ENCODE measurements at places on chromosomes 16 and 17.

- DNase-seq = no peak
Observed at GRCh38 chr17:29031488-29031887, 11.5 kb upstream of the PIPOX start.

DNA sequence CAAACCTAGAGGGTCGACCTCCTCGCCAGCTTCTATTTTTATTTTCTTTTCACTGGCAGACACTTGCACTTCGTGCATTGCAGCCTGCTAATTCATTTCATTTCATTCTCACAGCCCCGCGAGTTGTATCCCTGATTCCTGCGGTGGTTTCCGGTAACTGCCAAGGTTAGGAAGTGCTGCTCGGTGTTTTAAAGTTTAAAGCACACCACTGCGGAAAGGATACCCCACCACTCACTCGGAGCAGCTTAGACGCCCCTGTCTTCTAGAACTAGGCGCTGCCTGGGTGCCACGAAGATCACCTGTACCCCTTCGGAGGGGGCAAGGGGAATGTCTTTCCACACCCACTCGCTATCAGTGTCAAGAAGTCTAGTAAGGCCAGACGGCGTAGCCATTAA lies 509 bp downstream of the CNEP1R1 start:
- no peak for DNase-seq

DNA sequence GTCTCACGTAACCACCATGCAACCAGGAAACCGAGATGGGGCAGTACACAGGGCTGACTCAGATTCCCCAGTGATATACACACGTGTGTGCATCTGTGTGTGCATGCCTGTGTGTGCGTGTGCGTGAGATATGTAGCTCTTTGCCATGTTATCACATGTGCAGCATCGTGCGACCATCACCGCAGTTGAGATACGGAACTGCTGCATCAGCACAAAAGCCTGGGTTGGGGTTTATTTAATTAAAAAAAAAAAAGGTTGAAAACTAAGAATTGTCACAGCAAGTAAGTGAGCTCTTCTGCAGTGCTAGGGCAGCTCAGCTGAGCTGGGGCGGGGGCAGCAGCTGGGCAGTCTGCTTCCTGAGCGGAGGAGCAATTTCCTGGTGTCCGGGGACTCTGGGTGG lies 152.5 kb downstream of the RBFOX3 start:
- no peak for DNase-seq

GRCh38 chr16:78770353-78771091 lies 671.1 kb downstream of the WWOX start:
- DNase-seq = peak; percentile 23

DNA sequence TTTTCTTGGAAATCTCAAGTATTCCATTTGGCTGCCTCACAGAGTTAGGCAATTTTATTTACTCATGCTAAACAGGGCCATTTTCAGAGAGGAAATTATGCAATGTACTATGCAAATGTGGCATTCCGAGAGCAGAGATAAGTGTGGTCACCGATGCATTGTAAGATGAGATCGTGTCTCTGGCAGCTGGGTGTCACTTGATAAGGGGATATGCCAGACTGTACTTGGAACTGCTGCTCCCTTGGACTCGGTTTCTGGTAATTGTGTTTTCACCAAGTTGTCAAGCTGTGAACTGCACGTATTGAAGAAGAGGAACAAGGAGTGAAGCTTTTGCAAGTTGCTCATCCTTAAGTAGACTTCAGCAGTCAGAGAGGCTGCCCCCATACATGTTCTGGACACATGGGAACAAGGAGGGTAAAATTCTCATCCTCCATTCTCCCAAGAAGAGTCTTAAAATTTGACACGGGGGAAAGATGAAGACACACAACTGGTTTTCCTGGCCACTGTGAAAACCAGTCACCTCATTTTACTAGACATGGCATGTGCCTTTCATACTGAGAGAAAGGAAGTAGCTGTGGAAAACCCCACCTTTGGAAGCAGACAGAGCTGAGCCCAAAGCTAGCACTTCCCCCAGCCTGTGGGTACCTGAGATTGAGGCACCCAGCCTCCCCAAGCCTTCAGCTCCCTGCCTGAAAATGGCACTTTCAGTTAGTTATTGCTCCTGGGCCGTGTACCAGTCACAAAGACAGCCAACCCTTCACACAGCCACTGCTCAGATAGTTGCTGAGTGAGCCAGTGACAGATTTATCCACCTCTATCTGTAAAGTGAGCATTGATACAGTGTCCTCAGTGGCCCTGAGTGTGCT lies 150.7 kb downstream of the SOCS1 start:
- peak; percentile 95 for DNase-seq

DNA sequence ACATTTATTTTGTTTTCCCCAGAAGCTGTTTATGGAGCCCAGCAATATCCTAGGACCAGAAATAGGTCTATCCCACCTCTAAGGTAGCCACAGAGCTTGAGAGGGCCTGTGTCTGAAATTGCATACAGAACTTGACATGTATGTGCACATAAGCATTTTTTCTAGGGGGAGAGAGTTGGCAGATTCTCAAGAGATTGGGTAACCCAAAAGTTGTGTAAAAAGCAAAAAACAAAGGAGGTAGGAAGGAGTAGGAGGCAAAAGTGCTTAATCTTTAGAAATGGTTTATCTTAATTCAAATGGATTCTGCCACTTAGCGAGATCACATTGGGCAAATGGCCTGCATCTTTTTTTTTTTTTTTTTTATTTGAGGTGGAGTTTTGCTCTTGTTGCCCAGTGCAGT lies 3.5 kb downstream of the PLK1 start:
- peak; percentile 34 for DNase-seq

DNA sequence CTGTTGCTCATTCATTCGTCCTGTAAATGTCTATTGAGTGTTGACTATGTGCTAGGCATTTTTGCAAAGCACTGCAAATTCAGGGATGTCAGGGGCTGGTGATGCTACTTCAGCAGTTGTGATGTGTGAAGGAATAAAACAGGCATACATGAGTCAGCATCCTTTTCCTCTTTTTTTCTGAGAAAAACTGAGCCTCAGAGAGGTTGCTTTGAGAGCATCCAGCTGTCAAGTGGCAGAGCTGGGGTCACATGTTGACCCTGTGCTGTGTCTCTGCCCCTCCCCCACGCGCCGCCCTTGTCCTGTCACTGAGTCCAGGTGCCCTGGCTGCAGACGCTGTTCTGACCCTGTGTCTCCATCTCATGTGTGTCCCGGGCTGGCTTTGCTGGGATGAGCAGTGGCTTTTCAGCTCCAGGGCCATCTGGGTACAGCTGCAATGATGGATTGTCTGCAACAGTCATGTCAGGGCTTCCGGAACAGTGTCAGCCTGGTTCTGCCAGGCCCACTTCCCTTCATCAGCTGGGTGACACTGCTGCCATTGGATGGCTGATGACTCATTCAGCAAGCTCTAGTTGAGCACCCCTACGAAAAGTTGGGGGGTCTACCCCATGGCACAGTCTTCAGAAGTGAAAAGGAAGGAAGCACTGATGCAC lies 14.9 kb downstream of the SEC14L5 start:
- DNase-seq = no peak

DNA sequence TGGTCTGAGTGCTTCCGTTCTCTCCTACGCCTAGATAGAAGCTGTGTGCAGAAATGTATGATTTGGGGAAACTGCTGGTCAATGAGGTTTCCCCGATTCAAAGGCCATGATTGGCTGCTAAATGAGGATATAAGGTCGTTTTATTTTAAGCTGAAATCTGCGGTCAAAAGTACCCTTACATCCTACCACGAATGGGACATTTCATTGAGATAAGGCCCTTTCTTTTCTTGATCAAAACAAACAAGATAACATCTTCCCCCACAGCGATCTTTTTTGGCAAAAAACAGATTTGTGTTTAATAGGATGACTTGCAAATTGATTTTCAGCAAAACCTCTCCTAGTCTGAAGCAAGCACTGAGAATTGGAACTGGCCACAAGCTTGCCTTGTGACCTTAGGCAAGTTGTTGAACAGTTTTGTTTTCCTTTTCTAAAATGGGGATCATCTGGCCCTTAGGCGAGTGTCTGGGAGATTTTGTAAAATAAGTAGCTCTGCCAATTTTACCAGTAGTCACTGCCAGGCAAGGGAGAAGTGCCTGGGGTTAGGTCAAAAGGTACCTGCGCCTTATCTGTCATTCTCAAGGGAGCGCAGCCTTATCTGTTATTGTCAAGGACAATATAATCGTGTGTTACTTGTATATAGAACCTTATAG lies 635 bp downstream of the SCPEP1 start:
- DNase-seq = no peak

DNA sequence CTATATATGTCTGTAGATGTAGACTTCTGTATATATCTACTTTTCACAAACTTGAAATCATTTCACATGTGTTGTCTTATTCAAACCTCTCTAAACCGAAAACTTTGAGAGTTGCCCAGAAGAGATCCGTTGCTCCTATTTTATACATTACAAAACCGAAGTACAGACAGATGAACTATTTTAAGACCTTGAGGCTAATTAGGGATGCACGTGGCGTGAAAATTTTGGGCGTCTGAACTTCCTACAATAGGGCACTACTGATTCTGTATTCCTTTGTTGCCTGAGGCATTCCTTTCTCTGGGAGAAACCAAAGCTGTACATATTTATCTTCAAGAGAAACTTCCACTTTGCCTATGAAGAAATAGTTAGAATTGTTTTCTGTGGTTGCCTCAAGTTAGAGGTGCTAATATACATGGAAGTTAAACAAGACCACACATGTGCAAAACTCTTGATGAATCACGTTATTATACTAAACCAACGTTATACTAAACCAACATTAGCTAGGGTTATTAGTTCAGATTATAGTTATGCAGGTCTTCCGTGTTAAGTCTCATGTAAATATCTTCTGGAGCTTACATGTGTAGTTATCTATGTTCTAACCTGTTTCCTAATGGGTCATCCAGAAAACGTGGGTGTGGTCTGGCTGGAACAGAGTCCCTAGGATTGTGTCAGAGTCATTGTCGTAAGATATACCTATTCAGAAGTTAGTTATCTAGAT lies 111.2 kb downstream of the RBFOX1 start:
- DNase-seq = no peak

GRCh38 chr17:64028874-64029464 lies 8.5 kb upstream of the ICAM2 start:
- peak; percentile 49 for DNase-seq

- DNase-seq = no peak
Observed at GRCh38 chr17:2704031-2704889, 7.3 kb downstream of the CLUH start.

- DNase-seq = no peak
Observed at GRCh38 chr17:76094046-76094445, 9.5 kb downstream of the EXOC7 start.

GRCh38 chr16:85800321-85800669 lies 800 bp downstream of the COX4I1 start:
- DNase-seq = peak; percentile 16

- DNase-seq = peak; percentile 83
Observed at GRCh38 chr17:4899341-4900230, at the start of gene C17orf107. Gene C17orf107, plus strand, starts transcription at chr17:4899536. Its CDS starts 227 bp downstream, at chr17:4899763.

DNA sequence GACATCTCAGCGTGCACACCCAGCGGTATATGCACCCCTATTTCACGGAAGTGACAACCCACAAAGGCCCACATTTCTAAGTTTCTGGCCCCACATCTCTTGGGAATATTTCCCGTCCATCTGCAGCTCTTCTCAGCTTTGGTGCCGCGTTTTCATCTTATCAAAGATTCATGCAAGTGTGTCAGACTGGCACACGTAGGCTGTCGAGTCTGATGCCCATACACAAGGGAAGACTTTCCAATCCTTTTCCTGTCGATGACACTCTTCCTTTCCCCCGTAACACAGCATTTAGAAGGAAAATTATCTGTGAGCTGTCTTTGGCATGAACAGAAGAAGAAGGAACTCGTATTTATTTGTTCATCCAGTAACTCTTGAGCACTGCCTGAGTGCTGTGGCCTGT lies 83.0 kb downstream of the SHISA6 start:
- no peak for DNase-seq

DNA sequence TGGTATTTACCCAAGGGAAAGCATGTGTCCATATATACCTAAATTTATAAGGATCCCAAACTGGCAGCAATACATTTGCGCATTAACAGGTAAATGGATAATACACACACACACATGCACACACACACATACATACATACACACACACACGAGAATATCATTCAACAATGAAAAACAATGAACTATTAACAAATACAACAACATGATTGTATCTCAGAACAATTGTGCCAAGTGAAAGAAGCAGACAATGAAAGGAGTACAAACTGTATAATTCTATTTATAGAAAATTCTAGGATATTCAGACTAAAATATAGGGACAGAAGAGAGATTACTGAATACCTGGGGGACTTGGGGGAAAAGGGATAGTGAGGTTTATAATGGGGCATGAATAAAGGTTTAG lies 323.0 kb downstream of the KCNJ2 start:
- no peak for DNase-seq

DNA sequence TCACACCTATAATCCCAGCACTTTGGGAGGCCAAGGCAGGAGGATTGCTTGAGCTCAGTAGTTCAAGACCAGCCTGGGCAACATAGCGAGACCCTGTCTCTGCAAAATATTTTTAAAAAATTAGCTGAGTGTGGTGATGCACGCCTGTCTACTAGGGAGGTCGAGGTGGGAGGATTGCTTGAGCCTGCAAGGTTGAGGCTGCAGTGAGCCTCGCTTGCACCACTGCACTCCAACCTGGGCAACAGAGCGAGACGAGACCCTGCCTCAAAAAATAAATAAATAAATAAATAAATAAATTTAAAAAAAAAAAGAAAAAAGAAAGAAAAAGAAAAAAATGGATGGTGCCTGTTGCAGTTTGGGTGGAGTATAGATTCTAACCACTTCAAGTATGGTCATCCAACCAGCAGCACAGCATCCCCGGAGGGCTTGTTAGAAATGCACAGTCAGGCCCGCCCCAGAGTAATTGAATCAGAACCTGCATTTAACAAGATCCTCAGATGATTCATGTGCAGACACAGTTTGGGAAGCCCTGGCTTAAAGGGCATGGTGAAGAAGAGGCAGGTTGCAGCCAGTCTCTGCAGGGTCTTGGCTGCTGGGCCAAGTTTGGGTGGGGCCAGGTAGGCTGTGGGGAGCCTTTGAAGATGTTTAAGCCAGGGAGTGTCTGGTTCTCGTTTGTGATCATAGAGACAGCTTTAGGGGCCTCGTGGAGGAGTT lies 40.8 kb downstream of the MRC2 start:
- no peak for DNase-seq

DNA sequence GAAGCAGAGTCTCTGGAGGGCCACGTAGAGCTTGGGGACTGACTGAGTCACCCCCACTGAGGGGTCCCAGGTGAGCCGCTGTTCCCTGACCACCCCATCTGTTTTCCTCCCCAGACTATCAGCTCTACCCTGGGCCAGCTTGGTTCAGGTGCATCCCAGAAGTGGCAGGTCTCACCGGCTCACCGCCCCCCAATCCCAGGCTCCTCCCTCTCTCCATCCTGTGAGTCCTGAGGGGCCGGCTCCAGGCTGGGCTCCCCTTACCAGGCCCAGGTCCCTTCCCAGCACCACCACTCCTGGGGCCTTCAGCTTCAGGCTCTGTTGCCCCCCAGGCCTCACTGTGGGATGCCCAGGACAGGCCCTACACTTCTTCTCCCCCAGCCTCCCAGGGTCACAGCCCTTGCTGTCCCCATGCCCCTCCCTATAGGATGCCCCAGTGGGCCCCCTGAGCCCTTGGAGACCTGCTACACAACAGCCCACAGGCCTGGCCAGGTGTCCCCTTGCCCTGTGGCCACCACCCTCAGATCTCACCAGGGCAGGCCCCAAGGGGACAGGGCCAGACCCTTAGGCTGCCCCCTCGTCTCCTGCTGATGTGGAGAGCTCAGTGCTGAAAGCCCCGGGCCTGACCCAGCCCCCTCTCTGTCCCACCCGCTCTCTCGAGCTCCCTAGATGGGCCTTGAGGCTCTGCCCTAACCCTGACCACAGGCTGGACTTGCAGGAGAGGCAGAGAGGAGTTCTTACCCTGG lies 40.4 kb downstream of the TNFRSF13B start:
- no peak for DNase-seq

GRCh38 chr17:82195675-82196672 lies 16.7 kb downstream of the CCDC57 start:
- DNase-seq = no peak

Measured in fibroblast of skin of right quadriceps (primary cell).